ENCODE measurements at places on chromosomes 11 and 22. TPM values are rescaled to one million over a fixed set of nuclear protein-coding genes. Genes with fewer than 3 reads are reported as not detected.

The TRIM29 gene
- 2.8 TPM for total RNA-seq

GRCh38 chr11:210803-211180, 3.3 kb downstream of the RIC8A start:
- DNase-seq, result no peak

- no peak for DNase-seq
Measured at GRCh38 chr22:44299124-44299523, 13.6 kb downstream of the SHISAL1 start.

The APLNR gene
- total RNA-seq, result not detected

DNA sequence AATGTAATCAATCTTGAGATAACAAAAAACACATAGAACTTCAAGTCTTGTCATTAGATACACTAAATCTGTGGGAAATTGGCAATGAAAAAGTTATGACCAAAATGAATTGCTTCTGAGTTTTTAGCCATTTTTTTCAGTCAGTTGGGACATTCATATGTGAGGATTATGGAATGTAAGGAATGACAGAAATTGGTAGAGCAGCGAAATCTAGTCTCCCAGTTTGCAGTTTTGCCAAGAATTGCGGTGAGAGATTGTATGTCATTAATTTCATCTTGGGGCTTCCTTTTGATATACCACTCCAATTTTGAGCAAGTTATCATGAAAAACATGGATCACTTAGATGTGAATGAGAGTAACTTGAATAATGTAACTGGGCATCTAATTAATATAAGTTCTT, 49.9 kb downstream of the SIK2 start:
- DNase-seq, result no peak

DNA sequence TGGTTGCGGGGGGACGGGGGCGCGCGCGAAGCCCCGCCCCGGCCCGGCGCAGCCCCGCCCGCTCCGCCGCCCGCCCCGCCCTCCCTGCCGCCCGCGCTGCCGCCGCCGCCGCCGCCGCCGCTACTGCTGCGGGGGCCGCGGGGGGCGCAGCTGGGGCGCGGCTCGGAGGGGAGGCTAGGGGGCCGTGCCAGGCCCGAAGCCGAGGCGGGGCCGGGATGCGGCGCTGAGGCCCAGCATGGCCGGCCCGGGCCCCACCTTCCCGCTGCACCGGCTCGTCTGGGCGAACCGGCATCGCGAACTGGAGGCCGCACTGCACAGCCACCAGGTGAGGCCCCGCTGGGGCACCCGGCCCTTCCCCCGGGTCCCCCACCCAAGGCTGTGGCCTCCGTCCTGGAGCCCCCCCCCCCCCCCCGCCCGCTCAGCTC, at the start of gene ANKRD13D:
Gene ANKRD13D, plus strand, starts transcription at position 78 of the 425 bp plus-strand sequence. Its CDS starts 158 bp downstream, at position 236.
- DNase-seq, result no peak

The MS4A6E gene
- not detected for total RNA-seq

GRCh38 chr22:46848197-46848596, 85.7 kb downstream of the TBC1D22A start:
- no peak for DNase-seq

DNA sequence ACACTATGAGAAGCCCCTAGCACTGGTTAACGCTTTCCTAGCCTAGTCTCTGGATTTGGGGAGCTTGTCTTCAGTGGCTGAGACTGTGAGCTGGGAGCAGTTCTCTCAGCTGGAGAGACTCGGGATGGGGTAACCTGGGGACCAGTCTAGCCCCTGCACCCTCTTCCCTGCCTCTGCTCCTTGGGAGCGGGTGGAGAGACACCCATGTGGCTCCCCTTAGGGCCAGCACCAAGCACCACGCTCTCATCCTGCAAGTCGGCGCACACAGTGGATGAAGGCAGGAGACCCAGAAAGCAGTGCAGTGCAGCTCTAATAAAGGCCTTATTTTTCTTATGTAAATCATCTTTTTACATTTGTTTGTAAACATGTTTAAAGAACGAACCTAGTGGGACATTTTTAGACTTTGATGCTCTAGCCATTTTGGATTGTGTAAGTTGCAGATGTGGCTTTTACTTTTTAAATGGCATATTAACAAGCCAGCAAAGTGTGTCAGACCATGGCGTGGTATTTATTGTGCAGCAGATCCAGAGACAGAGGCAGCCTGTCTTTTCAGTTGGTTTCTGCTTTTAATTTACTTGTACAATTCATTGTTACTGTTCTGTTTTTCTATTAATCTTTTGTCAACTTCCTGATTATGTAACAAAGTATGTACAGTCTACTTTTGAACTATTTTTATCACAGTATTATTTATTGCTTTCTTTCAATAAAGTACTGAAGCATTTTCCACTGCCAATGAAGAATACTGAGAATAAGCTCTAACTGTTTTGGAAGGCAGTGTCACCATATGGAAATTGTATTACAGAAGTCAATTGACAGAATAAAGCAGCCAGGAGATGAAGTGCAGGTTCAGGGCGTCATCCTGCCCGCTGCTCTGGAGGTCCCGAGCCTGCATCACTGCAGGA, 14.4 kb upstream of the CTTN start:
- no peak for DNase-seq

- no peak for DNase-seq
Measured at GRCh38 chr22:44291674-44292360, 20.9 kb downstream of the SHISAL1 start.

The CTSF gene
- 11.3 TPM for total RNA-seq

- no peak for DNase-seq
Measured at GRCh38 chr11:75141166-75141565, 9.7 kb upstream of the SLCO2B1 start.

The P2RX6 gene
- 2.0 TPM for total RNA-seq

DNA sequence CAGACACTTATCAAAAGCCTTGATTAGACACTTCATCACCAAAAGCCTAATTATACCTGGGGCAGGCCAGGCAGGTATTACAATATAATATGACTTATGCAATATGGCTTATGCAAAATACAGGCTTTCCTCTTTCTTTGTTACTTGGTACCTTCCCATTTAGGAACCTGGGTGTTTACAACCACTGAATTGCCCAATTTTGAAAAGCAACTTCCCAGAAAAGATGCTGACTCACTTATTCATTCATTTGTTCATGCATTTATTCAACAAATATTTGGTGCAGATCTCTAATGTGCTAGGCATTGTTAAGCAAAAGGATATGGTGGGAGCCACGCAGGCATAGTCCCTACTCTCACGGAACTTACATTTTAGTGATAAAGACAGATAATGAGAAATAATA, 13.6 kb upstream of the JAML start:
- DNase-seq, result no peak

DNA sequence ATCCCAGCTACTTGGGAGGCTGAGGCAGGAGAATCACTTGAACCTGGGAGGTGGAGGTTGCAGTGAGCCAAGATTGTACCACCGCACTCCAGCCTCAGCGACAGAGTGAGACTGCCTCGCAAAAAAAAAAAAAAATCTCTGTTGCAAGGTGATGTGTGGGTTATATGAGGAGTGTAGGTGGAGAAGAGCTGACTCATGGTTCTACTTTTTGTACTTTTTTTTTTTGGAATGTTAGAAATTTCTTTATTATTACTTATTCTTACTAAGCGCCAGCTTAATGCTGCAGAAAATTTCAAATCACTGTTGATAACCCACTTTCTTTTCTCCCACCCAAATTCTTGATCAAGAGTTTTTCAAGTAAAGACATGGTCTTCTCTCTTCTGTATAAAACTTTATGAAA, 29.6 kb upstream of the DNAJB13 start:
- DNase-seq, result no peak

GRCh38 chr11:64900263-64900678, 16.7 kb downstream of the ATG2A start:
- DNase-seq, result no peak

GRCh38 chr11:126431401-126432064, 76.0 kb downstream of the ST3GAL4 start:
- peak; percentile 74 for DNase-seq

GRCh38 chr11:91086028-91086427, 863.2 kb upstream of the CHORDC1 start:
- DNase-seq, result no peak

The CNTN5 gene
- total RNA-seq, result 3.8 TPM

The TIMM10 gene
- 118 TPM for total RNA-seq

The PGA5 gene
- not detected for total RNA-seq

The NELL1 gene
- 0.02 TPM for total RNA-seq

The FOSL1 gene
- 12.9 TPM for total RNA-seq

The XKR3 gene
- not detected for total RNA-seq

The GSTT2B gene
- total RNA-seq, result 12.3 TPM

GRCh38 chr22:23140385-23140784, 1.4 kb downstream of the RSPH14 start:
- DNase-seq, result no peak

- no peak for DNase-seq
Measured at GRCh38 chr11:804599-804964, 449 bp downstream of the PIDD1 start.

- no peak for DNase-seq
Measured at GRCh38 chr11:10697323-10697620, 3.7 kb upstream of the IRAG1 start.

The MYOD1 gene
- not detected for total RNA-seq

DNA sequence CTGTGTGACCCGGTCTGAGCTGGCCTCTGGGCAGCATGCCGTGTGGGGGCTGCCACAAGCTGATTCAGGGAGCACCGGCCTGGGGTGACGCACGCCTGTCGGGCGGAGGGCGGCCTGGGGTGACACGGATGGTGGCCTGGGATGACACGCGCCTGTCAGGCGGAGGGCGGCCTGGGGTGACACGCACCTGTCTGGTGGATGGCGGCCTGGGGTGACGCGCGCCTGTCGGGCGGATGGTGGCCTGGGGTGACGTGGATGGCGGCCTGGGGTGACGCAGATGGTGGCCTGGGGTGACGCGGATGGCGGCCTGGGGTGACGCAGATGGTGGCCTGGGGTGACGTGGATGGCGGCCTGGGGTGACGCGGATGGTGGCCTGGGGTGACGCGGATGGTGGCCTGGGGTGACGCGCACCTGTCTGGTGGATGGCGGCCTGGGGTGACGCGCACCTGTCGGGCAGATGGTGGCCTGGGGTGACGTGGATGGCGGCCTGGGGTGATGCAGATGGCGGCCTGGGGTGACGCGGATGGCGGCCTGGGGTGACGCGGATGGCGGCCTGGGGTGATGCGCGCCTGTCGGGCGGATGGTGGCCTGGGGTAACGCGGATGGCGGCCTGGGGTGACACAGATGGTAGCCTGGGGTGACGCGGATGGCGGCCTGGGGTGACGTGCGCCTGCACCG, 21.5 kb downstream of the PTDSS2 start:
- DNase-seq, result no peak

The TNRC6B gene
- 26.4 TPM for total RNA-seq

DNA sequence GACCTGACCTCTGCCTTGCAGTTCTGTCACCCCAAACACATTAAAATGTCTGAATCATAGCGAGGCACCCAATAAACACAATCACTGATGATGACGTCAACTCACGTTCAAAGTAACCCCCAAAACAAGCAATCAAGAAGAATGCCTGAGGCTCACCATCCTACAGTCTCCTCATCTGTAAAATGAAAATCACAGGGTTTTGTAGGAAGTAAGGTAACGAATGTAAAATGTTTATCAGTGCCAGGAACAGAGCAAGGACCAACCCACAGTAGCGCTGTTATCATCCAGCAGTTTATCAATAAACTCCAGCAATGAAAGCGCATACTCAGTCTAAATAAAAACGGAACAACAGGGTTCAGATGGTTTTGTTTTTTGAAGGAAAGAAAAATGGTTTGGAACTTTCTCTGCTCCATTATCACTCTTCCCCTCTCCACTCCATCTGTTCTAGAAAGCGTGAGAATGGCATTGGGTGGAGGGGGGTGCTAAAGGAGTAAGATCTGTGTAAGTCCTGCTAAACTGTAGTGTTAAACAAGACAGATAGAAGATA, 110.5 kb downstream of the MICAL3 start:
- DNase-seq, result no peak

DNA sequence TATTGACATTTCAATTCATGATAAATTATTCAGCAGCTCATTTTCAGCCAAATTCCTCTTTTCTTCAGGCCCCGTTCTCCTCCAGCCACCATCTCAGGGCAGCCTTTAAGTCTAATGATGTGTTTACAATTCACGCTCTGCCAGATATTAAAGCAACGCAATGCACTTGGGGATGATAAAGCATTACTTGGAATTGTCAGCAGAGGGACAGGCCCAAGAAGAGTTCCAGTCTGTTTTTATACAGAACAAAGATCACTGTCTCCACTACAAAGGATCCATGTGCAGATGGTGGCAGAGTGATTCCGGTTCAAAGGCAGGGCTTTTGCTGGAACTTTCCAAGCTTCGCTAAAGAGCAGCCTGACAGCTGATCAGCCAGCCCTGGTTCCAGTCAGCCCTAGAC, 13.6 kb upstream of the GALNT18 start:
- no peak for DNase-seq

DNA sequence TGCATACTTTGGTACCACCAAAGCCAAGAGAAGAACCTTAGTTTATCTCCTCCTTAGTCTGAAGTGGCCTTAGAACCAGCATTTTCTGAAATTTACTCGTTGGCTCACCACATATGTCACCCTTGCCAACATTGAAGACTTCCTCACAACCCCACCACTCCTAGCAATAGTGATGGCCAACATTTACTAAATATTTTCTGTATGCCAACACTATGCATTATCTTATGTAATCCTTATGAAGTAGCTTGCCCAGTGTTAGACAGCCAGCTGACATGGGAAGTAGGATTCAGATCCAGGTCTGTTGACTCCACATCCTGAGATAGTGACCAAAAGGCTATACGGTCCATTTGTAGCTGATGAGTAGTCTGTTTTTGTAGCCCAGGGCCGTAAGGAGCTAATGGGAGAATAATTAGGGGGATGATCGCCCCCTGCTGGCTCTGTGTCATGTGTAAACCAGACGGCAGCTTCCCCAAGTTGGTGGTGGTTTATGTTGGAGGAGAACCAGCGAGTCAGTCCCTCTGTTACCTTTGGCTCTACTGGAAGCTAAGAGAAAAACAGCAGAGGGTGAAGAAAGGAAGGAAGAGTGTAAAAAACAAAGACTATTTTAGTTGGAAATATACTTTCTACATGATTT, 120.5 kb upstream of the RASSF10 start:
- DNase-seq, result peak; percentile 87

- peak; percentile 45 for DNase-seq
Measured at GRCh38 chr11:31643857-31644256, 134.3 kb downstream of the ELP4 start.

GRCh38 chr11:71491940-71492339, 35.1 kb upstream of the KRTAP5-7 start:
- DNase-seq, result no peak

The CCDC89 gene
- total RNA-seq, result not detected

DNA sequence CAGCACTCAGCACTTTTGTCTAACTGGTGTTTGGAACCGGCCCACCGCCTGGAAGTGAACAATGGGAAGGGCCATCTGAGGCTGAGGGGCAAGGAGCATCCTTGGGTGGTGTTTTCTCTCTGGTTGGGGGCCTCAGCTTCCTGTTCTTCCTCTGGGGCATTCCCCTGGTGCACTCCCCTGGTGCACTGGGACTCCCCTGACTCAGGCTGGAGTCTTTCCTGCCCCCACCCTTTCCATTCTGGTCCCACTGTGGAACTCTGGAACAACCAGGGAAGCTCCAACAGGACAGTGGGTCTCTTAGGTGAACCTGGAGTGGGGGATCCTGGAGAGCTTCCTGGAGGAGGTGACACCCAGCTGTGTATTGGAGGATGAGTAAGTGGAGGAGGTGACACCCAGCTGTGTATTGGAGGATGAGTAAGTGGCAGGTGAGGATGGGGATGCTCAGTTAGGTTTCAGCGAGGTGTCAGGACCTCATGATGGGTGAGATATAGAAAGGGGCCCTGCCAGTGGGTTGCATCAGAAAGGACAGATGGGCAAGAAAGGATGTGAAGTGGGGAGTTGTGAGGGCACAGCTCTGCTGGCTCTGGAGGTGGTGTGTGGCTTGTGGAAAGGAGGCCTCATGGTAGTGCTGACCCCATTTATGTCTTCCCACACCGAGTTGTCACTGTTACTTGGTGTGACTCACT, 132.1 kb downstream of the OSBP2 start:
- DNase-seq, result no peak

GRCh38 chr22:35561796-35562526, 21.3 kb downstream of the RASD2 start:
- peak; percentile 72 for DNase-seq

The FUT4 gene
- total RNA-seq, result not detected

Data from H4 (cell line).